Hepatic stellate cell (primary cell): ENCODE measurements at places on chromosomes 11 and 22.

- DNase-seq: peak; percentile 66
Measured at GRCh38 chr22:44026630-44027511, 2.8 kb downstream of the PARVB start.

DNA sequence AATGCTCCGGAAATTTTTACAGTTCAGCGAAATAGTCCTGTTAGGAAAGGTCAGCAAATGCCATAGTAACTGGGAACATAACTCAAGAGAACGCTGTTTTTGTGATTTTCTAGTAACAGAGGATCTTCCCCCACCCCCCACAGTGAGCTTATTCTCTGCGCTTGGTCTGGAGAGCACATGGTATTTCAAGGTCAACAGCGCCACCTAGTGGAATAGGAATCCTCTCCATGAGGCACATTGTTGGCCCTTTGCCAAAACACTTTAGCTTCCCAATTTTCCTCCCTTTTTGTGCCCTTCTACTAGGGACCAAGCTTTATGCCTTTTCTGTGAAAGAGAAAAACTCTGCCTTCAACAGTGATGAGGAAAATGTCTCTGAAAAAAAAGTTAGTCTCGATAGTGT lies 13.2 kb upstream of the OR4C12 start:
- DNase-seq: peak; percentile 2

DNA sequence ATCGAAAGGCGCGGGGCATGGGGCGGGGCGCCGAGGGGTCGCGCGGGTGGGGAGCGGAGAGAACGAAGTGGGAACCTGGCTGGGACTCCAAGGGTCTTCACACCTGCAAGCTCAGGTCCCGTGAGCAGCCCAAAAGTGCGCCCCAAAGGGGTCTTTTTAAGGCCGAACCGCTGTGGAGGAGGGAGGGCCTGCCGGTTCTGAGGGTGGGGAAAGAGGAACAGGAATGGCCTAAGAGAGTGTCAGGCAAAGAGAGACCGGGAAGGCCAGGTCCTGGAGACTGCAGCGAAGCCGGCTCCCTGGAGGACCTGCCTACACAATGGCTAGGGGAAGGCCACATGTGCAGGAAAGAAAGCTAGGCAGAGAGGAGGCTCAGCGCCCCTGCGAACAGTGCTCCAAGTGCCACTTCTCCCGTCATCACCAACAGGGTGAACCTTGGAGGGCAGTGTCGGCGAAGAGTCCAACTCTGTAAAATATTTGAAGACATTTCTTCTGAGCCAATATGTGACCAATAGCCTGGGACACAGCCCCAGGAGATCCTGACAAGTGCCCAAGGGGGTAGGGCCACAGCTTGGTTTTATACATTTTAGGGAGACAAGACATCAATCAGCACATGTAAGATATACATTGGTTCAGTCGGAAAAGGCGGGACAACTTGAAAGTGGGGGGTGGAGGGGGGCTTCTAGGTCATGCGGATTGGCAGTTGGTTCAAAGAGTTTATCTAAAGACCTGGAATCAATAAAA lies 710 bp upstream of the DGCR2 start:
- DNase-seq: peak; percentile 50

DNA sequence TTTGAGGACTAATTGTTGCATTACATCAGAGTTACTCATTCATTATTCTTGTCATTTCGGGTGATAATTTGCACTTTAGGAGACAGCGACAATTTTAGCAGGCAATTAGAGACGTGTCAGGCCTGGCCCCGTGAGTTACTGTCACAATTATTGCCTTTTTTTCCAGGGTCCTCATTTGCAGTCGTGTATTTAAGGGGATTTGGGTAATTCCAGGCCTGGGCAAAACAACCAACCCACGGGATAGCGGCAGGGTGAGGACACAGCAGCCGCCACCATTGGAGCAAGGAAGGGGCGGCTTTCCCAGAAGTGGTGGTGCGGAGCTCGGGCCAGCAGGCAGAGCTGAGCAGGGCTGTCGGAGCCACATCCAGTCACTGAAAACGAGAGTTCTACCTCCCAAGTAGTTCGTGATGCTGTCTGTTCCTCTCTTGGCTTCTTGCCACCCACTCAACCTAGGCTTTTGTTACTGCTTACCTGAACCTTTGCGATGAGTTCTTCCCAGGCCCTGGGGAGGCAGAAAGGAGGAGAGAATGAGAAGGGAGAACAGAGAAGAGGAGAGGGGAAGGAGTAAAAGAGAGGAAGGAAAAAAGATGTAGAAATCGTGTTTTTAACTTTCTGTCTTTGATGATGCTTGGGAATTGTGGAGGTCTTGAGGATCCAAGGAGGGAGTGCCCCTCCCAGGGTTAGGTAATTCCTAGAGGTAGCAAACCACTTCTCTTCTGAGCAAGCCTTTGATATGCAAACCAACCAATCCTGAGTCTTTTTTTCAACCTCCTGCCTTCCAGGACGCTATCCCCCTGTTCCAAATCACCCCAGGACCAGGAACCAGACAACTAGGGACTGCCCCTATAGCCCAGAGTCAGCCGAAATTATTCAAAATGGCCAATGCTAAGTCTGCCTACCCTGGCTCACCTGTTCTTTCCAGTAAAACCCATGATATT lies 236.1 kb downstream of the MIAT start:
- no peak for DNase-seq

GRCh38 chr22:44394246-44395117 lies 81.7 kb upstream of the SHISAL1 start:
- DNase-seq: no peak
